ENCODE measurements at places on chromosomes 2 and 18.

DNA sequence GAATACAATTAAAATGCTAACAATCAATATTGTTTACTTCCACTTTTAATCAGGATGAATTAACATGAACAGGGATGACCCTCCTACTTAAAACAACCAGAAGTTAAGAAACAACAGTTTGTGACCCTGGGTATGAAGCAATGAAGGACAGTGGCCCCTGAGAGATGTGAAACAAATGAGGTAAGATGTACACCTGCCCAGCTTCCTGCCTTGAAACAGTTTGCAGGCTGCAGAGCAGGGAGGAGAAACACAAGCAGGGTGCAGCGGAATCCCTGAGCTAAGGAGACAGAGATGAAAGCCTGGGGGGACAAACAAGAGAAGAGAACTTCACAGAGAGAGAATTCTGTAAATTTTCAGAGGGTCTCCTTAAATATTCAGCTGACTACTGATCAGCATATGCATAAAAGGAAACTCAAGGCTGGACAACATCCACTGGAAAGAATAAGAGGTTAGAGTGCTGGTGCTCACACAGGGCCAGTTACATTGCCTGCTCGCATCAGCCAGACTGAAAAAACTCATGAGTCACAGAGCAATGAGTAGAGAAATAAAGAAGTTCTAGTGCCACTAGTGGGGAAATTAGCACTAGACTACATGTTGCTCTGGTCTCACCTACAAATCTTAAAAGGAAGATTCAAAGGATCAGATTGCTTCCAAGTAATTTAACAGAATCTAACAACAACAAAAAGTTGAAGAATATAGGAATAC lies 106.4 kb downstream of the PID1 start:
- no peak for DNase-seq

- no peak for DNase-seq
Measured at GRCh38 chr18:6010284-6010683, 115.0 kb upstream of the TMEM200C start.

DNA sequence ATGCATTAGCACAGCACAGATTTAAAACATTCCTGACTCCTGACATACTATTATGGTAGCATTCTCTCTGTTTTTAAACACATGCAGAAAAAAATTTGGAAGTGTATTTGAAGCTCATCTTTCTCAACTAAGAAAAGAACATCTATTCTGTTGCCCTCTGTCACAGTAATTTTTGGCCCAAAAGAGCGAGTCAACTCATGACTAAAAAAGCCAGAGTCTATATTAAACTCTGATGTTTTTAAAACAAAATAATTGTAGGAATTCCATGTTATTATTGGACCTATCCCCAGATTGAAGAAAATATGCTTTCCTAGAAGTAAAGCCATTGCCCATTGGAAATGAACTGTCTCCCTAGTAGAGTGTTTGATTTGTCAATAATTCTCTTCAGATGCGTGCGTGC lies 96.7 kb downstream of the CRIM1 start:
- DNase-seq: no peak

GRCh38 chr2:238339395-238339780 lies 19.1 kb downstream of the TRAF3IP1 start:
- DNase-seq: no peak

DNA sequence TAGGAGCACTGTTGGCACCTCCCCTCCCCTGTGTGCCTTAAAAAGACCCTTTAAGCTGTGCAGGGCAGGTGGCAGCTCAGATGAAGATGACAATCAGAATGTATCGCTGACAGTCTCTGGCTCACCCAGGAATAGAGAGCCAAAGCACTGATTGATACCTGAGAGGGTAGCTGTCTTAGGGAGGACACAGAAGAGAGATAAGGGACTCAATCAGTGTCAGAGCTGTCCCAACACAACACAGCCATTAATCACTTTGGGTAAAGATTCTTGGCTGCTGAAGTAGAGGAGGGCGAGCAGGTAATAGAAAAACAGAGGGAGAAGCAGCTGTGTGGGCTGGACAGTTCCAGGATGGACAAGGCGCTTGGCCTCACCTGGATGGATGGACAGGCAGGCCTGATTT lies 124.9 kb downstream of the NRP2 start:
- no peak for DNase-seq

- no peak for DNase-seq
Measured at GRCh38 chr2:120109186-120110061, 96.5 kb downstream of the EPB41L5 start.

GRCh38 chr2:168210216-168210894 lies 37.0 kb downstream of the STK39 start:
- no peak for DNase-seq

GRCh38 chr2:63613391-63613901 lies 24.7 kb downstream of the MDH1 start:
- no peak for DNase-seq

DNA sequence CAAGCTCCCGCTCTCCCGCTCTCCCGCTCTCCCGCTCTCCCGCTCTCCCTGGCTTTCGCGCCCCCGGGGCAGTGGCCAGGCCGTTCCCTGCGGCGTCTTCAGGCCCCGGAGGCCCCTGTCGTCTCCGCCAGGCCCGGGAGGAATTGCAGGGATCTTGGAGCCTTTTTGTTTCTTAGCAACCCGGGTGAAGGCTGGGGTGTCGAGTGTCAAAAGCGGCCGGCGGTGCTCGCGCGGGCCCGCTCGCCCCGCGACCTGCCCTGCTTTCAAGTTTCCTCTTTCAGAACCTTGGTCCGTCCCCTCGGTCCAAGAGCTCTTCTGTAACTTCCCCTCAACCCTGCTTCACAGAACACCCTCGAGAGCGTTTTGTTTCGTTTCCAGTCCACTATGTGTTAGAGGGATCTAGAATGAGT lies 1.4 kb downstream of the RNF138 start:
- peak; percentile 41 for DNase-seq

DNA sequence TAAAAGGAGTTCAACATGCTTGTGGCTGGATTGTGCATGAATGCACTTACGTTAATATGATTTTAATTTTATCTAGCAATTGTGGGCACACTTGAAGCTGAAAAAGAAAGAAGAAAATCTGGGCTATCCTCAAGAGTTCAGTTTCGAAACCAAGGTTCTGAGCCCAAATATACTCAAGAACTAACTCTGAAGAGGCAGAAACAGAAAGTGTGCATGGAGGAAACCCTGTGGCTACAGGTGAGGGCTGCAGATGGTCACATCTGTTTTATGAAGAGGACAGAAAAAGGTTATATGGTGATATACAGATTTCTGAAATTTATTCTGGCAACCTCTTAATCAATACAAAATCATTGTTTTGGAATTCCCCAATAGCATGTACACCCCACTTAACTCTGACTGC lies 57.3 kb downstream of the ITGA6 start:
- DNase-seq: no peak

- DNase-seq: no peak
Measured at GRCh38 chr2:96336104-96336775, 674 bp downstream of the NCAPH start.

GRCh38 chr2:104866122-104866864 lies 12.4 kb downstream of the POU3F3 start:
- no peak for DNase-seq

- no peak for DNase-seq
Measured at GRCh38 chr2:113281910-113282746, 3.4 kb upstream of the PAX8 start.

DNA sequence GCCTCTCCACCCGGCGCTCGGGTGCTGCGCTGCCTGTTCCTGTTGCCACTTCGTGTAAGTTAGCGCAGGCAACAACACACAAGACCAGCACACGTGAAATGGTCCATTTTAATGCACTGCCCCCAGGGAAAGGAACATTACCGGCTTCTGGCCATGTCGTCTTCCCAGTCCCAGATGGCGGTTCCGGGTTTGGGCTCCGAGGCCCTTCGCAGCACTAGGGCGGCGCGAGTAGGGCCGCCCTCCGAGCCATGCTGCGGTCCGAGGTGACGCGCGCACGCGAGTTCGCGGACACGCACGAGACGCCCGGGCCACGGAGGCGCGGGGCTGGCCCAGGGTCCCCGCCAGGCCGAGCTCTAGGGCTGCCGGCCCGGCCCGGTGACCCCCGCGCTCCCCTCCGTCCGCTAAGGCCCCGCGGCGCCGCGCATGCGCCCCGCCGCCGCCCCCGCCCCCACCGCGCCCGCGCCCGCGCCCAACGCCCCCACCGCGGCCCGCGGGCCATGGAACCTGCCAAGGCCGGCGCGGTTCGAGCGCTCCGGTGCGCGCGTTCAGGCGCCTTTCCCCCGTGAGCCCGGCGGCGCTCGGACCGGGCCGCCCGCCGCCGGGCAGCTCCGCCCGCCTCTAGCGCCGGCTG lies 367 bp upstream of the ZNF236 start:
- DNase-seq: peak; percentile 65

DNA sequence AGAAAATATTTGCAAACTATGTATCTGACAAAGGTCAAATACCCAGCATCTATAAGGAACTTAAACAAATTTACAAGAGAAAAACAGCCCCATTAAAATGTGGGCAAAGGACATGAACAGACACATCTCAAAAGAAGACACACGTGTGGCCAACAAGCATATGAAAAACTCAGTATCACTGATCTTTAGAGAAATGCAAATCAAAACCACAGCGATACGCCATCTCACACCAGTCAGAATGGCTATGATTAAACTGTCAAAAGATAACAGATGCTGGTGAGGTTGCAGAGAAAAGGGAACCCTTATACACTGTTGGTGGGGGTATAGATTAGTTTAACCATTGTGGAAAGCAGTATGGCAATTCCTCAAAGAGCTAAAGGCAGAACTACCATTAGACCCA lies 64.3 kb upstream of the RBMS1 start:
- DNase-seq: no peak

DNA sequence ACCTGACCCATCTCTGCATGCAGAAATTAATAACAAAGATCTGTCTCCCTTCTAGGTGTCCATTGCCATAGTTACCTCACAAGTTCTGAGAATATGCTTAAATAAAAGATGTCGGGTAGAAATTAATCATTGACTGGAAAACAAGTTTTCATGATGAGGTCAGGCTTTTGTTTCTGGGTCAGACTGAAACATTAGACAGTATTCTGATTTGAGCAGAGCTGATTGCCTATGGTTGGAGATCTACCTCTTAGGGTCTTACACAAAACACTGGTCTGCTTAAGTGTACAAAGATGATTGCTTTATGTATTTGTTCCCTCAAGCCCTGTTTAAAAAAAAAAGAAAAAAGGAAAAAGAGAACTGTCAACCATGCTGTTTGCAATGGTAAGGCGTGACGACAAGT lies 956.4 kb downstream of the CPS1 start:
- DNase-seq: no peak

- no peak for DNase-seq
Measured at GRCh38 chr2:2703762-2704427, 372.8 kb upstream of the MYT1L start.

DNA sequence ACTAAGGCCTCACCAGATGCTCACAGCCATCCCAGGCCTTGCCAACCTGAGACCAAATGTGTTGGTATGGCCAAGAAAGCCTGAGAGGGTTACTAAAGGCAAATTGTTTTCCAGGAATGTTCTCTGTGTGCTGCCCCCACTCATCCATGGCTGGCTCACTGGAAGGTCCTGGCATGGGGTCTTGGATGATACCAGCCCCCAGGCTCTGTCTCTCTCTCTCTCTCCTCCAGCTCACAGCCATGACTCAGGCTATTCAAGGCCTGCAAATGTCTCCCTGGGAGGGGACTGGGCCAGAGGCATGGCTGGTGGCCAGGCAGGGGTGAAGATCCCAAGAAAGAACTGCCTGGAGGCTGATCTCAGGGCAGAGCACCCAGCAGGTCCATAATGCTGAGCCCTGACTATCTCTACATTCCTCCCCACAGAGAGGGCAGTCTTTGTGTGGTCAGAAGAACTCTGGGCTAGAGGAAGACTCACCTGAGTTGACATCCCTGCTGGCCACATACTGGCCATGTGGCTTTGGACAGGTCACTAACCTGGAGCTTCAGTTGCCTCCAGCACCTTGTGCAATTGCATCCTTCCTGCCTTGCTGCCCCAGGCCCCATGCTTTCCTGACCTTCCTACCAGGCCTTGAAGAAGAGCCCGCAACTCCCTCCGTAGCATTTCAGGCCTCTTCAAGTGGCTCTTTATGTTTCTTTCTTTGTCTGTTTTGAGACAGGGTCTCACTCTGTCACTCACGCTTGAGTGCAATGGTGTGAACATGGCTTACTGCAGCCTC lies 150.4 kb downstream of the ZFP36L2 start:
- DNase-seq: no peak

- no peak for DNase-seq
Measured at GRCh38 chr2:239389414-239390329, 11.1 kb downstream of the HDAC4 start.

DNA sequence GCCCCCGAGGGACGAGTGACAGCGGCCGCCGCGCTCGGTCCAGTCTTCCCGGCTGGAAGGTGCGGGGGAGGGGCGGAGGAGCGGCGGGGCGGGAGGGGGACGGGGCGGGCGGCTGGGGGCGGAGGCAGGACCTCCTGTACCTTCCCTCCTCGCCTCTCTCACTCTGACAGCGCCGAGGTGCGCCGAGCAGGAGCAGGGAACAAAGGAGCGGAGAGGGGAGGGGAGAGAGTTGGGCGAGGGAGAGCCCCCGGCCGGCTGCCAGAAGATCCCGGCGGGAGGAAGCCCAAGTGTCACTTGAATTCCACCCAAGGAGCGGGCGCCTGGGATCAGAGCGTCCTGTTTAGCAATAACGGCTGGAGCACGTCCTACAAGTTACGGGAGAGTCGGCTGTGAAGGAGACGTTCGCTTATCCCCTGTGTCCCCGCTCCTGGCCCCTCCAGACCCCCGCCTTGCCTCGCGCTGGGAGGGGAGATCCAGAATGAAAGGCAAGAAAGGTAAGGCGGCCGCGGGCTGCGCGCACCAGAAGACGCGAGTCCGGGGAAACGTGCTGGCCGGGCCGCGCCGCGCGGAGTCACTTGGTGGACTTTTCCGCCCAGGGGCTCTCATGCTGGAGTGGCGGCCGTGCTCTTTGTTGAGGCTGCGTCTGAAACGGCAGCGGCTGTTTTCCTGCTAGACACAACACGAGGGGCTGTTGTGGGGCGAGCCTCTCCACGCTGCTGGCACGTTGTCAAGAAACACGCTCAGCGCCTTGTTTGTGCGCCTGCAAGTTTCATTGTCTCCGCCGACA lies at the start of gene TGIF1:
TSS of gene TGIF1 (plus strand) at position 161 of the 787 bp plus-strand sequence. CDS start at position 479, 318 bp downstream.
- DNase-seq: no peak

Data from GM19239 (cell line).